ENCODE measurements at places on chromosomes 13 and 19. TPM values are rescaled to one million over a fixed set of nuclear protein-coding genes. Genes with fewer than 3 reads are reported as not detected.

Gene KANK3
- 0.29 TPM for total RNA-seq

Gene PABPC3
- 0.23 TPM for total RNA-seq

Gene ALDH16A1
- total RNA-seq: 41.5 TPM

Gene LIN7B
- 2.2 TPM for total RNA-seq

Gene MRPL4
- total RNA-seq: 156 TPM

Gene FPR2
- total RNA-seq: not detected

Gene SYT5
- not detected for total RNA-seq

Gene PRDX2
- 571 TPM for total RNA-seq

Gene CRX
- not detected for total RNA-seq

Gene KIR2DL4
- total RNA-seq: not detected

Gene IFNL1
- total RNA-seq: not detected

Gene ZNF256
- total RNA-seq: 2.9 TPM

Gene GPR12
- total RNA-seq: not detected

Gene CDX2
- total RNA-seq: not detected

- no peak for DNase-seq
Observed at GRCh38 chr19:35347171-35347929, at the start of gene FFAR1. Gene FFAR1 (plus strand): TSS chr19:35347902. CDS start chr19:35351552, 3,650 bp downstream.

DNA sequence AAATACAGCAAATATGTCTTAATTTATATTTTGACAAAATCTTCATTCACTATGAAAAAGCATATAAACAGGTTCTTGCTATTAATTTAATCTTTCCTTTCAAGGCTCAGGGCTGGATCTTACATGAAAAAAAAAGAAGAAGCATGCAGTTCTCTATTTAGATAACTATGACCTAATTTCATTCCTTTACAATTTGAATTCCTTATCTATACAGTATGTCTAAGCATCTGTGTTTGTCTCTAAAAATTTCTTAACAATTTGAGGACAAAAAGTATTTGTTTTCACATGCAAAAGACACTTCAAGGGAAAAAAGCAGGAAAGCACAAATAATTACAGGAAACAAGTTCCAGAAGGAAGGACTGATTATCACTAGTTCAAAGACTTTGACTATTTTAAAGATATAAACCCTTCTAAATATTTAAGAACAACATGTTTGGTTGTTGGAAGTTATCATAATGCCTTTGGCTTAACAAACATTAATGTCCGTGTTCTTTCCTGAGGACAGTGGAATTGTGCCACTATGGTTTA lies 157.5 kb downstream of the TBC1D4 start:
- DNase-seq: no peak

DNA sequence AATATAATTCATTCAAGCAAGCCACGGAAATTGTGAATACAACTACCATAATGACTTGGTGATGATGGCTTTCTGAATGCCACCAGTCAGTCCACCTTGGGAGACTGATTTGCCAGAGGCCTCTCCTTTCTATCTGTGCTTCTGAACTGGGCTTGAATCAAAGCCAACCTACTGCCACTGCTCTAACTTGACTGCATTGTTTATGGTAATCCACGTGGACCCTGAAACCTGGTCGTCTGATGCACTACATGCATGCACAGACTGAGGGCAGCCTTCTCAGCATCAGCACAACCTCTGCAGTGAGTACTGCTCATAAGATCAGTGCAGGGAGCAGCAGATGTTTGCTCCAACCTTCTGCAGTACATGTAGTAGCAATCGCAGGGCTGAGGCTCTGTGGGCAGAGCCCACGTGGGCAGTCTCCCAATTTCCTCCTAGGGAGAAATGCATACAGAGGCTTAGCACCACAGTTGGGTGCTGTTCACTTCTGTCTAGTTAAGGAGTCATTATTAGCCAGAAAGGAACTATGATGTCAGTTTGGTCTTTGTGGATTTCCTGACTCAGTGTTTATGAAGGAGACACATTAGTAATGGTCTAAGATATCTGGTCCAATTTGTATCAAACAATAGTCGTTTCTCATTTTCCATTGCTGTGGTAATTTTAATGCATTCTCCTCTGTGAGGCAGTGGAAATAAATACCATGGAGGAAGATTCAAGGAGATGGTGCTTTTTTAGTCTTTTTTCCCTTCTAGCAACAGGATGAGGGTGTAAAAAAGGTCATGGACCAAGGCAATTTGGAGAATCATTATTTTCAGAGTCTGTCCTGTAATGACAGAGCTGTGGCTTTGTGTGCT lies 82.5 kb downstream of the AKAP11 start:
- DNase-seq: no peak

DNA sequence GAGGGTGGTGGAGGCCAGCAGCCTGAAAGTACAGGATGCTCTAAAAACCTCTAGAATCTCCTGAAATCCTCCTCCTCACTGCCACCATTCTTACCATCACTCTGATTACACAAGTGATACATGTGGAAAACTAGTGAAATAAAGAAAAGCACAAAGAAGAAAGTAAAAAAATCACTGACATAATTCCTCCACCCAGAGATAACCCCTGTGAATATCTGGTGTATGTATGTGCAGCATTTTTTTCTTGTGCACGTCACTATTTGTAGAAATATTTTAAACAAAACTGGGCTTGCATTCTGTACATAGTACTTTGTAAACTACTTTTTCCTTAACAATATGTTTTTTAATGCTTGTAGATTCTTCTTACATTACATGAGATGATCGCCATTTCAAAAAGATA lies 73.2 kb downstream of the CDADC1 start:
- DNase-seq: no peak

- no peak for DNase-seq
Observed at GRCh38 chr19:53002479-53002878, 11.2 kb upstream of the ERVV-1 start.

GRCh38 chr13:95485045-95485517 lies 67.4 kb upstream of the CLDN10 start:
- no peak for DNase-seq

DNA sequence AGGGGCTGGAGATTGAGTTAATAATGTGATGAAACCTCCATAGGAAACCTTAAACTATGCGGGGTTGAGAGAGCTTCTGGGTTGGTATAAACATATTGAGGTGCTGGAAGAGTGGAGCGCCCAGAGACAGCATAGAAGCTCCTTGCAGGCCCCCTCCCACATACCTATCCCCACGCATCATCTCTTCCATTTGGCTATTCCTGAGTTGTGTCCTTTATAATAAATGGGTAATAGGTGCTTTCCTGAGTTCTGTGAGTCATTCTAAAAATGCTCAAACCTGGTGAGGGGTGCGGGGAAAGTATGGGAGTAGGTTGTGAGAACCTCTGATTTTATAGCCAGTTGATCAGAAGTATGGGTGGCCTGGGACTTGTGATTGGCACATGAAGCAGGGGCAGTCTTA lies 14.6 kb downstream of the CCDC122 start:
- no peak for DNase-seq

DNA sequence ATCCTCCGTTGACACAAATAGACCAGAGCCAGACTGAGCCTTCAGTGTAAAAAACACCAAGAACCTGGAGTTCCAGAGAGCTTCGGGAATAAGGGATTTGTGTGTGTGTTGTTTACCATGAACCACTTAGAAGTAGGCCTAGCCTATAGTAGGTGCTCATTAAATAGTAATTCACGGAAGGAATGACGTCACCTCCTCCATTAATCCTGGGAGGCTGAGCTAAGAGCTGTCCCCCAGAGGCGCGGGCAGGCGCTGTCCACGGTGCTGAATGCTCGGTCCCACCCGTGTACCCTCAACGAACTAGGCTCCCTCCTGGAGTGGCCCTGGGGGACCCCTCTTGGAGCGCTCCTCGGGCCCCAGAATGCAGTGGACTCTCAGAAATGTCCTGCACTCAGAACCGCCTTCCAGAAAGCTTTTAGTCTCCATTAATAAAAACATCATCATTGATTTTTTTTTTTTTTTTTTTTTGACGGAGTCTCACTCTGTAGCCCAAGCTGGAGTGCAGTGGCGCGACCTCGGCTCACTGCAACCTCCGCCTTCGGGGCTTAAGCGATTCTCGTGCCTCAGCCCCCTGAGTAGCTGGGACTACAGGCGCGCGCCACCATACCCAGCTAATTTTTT lies 6.5 kb downstream of the UNC13A start:
- DNase-seq: no peak

DNA sequence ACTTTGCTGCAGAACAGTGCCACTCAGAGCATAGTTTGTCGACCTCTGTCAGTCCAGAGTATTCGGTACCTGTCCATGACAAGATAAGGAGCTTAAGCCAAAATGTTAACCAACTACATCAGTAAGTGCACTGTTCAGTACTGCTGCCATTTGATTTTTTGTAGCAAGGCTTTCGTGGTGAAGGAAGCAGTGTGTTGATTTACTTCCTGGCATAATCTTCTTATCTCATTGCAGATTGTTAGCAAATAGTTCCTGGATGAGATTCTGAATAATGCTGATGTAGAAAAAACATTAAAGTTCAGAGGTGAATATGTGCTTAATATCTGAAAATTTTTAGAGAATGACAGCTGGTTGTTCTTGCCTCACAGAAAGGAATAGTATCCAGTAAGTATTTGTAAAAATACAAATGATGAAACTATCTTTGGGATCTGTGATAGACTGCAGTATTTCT lies 85.7 kb downstream of the LRRC63 start:
- DNase-seq: no peak

DNA sequence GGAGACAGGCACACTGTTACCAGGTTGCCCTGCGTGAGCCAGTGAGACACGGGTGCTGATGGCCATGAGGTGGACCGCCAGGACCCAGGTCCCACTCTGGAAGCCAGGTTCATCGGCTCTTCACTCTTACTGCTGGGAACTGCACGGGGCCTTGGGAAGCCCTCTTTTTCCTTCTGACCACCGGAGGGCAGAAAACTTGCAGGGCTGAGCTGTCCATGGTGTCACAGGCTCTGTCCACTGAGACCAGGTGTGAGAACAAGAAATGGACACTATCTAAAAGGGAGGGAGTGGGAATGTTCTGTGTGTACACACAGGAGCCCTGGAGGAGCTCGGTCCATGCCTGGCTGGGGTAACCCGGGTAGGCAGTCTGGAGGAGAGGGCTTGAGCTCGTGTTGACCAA lies 93.4 kb downstream of the UQCRFS1 start:
- DNase-seq: no peak

- DNase-seq: no peak
Observed at GRCh38 chr19:2613507-2614295, 88.8 kb downstream of the GNG7 start.

GRCh38 chr13:113947311-113948033 lies 26.4 kb downstream of the C13orf46 start:
- DNase-seq: no peak

GRCh38 chr13:72109863-72110262 lies 242.9 kb upstream of the DACH1 start:
- no peak for DNase-seq

DNA sequence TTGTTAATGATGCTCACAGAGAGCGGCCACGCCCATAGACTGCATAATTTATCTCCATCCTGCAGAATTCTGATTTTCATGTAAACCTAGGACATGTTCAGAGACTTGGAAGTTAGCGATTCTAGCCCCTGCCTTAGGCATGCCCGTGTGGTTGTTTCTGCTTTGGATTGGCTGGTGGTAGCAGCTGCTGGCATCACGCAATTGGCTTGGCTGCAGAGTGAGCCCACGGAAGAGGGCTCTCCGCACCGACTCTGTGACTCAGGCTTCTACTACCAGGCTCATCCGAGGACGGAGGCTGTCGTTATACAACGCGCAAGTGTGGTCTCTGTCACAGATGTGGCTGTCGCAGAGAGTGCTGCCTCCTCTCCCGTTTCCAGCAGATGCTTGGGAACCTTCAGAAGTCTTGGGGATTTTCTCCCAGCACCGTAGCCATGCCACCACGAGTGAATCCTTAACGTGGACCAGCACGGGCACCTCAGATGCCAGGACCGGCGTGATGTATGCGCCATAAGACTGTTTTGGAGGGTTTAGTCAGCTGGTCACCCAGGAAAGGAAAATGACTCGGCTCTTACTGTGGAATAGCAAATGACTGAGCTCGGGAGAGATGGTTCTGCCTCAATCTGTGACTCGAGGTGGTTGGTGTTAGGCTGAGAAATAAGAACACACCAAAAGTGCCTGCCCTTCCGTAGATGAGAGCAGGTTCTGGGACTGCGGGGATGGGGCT lies 61.0 kb upstream of the F7 start:
- DNase-seq: no peak

- DNase-seq: no peak
Observed at GRCh38 chr19:35557539-35558399, 5.7 kb downstream of the ATP4A start.

DNA sequence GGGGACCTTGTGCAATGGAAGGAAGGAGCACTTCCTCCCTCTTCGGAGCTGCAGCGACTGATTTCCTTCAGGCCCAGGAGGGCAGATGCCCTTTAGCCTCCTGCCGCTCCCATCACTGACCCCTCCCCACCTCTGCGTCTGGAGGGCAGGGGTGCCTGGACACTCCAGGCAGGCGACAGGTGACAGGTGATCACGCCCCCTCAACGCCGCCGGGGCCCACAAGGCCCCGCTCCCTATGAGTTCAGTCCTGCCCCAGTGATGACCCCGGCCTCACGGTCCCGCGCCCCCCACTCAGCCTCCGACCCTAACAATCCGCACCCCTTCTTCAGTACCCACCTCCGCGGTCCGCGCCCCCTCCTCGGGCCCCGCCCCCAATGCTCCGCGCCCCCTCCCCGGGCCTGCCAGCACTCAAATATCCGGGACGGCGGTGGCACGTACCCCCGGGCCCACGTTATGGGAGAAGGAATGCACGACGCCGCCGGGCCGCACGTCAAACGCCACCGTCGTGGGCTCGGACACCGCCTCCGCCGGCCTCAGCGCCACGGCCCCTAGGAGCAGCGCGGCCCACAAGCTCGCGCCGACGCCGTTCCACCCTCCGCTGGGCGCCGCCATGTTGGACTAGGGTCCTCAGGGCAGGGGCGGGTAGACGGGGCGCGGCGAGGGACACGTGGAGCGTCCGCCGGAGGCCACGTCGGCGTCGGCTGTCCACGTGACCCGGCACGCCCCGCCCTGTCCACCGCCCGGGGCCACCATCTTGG lies at the start of gene MYDGF:
Gene MYDGF (minus strand): TSS at position 620 of the 758 bp plus-strand sequence. CDS start 8 bp downstream, at position 612.
- DNase-seq: no peak

DNA sequence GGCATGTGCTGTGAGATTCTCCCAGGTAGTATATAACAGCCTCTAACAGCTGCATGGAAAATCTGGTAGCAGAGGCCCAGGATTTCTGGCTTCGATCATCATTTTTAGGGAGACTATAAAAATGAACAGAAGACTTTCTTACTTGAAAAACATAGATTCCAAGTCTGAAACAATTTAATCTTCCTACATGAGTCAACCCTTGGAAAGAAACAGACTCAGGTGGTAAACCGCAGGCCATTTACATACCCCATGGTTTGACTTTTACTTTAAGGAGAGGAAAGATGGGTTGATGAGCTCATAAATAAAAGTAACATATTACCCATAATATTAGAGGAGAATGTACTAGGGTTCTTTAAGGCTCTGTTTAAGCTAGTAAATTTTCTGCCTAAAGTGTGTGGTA lies 121.6 kb downstream of the CYSLTR2 start:
- no peak for DNase-seq

GRCh38 chr13:59415498-59415897 lies 748.2 kb downstream of the DIAPH3 start:
- no peak for DNase-seq

GRCh38 chr19:33304371-33304759 lies 2.0 kb upstream of the CEBPA start:
- no peak for DNase-seq

DNA sequence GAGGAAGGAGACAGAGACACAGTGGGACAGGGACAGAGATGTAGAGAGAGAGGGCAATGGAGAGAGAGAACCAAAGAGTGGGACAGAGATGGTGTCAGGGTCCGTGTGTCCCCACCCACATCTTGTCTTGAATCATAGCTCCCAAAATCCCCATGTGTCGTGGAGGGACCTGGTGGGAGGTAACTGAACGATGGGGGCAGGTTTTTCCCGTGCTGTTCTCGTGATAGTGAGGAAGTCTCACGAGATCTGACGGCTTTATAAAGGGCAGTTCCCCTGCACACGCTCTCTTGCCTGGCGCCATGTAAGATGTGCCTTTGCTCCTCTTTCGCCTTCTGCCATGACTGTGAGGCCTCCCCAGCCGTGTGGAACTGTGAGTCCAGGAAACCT lies 7.5 kb upstream of the PLA2G4C start:
- no peak for DNase-seq
